ENCODE measurements at places on chromosomes 2 and 18.

GRCh38 chr2:127954857-127955256 lies 69.1 kb upstream of the AMMECR1L start:
- no peak for DNase-seq

- DNase-seq = no peak
Observed at GRCh38 chr2:8786463-8786862, 51.0 kb downstream of the KIDINS220 start.

DNA sequence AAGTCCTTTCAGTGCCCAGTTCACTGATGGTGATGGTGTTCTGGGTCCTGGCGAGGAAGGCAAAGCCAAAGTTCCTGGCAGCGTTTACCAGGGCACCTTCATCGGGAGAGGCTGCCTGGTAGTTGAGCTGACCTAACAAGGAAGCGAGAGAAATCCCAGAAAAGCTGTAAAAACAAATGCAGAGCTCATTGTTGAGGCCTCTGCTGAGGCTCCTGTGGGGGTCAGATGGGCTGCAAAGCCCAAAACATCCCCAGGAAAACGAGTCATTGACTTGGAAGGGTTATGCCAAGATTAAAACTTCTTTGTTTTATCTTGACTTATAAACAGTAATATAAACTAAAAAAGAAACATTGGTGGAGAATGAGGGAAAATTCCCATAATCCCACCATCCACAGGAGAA lies 53.3 kb upstream of the NARS1 start:
- no peak for DNase-seq

DNA sequence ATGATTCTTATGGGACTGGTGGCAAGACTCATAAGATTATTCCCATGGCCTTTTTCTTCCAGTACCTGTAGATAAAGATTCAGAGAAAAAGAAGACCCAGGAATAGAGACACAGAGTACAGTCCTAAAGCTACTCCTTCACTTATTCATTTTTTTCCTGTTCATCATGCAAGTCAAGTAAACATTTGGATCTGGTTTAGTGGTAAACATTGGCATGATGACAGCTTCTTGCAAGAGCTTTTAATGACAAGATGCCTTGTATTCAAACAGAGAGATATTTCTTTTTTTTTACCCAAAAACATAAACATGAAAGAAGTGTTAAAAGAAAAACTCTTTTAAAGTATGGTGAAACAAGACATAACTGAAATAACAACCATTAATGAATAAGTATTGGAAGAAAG lies 20.2 kb downstream of the CXCR2 start:
- DNase-seq = no peak

- no peak for DNase-seq
Observed at GRCh38 chr2:163665051-163665450, 70.8 kb downstream of the FIGN start.

- DNase-seq = no peak
Observed at GRCh38 chr2:170943596-170943995, 14.5 kb downstream of the GORASP2 start.

- DNase-seq = no peak
Observed at GRCh38 chr2:45869165-45869501, 217.7 kb downstream of the PRKCE start.

DNA sequence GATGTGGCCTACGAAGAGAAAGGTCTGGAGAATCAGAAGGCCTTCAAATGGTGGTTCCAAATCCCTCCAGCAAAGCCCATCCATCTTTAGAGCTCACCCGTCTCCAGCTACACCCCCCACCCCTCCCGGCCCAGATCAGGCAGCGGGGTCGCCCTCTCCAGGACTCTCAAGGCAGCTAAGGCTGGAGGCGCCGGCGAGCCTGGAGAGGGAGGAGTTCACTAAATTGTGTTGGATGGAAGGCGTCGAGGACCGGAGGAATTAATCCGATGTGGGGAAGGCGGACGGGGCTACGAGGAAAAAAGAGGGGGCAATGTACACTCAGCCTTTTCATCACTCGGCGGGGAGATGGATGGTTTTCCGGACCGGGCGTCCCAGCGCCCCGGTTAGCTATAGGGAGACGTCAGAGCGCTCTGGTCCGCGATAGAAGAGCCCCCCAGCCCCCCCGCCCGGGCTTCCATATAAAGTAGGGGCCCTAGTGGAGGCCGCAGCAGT lies at the start of gene GRP:
Gene GRP (plus strand): TSS at position 487 of the 492 bp plus-strand sequence. CDS start 108 bp downstream, outside the sequence.
- no peak for DNase-seq
